ENCODE measurements at places on chromosomes 5 and 9. TPM values are rescaled to one million over a fixed set of nuclear protein-coding genes. Genes with fewer than 3 reads are reported as not detected.

The DOK3 gene
- polyA plus RNA-seq: 5.1 TPM

The CARD9 gene
- 0.77 TPM for polyA plus RNA-seq

The IL31RA gene
- not detected for polyA plus RNA-seq

The SLC6A3 gene
- polyA plus RNA-seq: 0.77 TPM

The KLF4 gene
- polyA plus RNA-seq: 0.92 TPM

The GZMA gene
- not detected for polyA plus RNA-seq
